Panc1 (cell line): ENCODE measurements at places on chromosomes 1 and 21.

DNA sequence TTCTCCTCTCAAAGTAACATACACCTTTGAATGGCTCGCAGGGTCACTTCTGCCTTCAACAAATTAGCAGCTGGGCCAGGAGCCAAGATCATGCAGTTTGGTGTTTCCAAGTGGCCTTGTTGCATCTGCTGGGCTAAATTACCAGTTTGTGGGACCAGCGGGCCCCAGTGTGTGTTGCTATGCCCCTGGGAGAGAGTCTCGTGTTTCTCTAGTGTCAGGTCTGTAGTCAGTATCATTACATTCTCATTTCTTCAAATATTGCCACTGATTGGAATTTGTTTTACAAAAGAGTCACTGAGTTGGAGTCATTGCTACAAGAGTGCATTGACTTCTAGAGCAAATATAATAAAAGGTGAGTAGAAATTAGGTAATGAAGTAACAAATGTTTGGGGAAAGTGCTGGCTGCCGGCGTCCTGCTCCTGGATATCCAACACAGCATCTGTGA, 35.5 kb downstream of the RHOU start:
- no peak for DNase-seq

DNA sequence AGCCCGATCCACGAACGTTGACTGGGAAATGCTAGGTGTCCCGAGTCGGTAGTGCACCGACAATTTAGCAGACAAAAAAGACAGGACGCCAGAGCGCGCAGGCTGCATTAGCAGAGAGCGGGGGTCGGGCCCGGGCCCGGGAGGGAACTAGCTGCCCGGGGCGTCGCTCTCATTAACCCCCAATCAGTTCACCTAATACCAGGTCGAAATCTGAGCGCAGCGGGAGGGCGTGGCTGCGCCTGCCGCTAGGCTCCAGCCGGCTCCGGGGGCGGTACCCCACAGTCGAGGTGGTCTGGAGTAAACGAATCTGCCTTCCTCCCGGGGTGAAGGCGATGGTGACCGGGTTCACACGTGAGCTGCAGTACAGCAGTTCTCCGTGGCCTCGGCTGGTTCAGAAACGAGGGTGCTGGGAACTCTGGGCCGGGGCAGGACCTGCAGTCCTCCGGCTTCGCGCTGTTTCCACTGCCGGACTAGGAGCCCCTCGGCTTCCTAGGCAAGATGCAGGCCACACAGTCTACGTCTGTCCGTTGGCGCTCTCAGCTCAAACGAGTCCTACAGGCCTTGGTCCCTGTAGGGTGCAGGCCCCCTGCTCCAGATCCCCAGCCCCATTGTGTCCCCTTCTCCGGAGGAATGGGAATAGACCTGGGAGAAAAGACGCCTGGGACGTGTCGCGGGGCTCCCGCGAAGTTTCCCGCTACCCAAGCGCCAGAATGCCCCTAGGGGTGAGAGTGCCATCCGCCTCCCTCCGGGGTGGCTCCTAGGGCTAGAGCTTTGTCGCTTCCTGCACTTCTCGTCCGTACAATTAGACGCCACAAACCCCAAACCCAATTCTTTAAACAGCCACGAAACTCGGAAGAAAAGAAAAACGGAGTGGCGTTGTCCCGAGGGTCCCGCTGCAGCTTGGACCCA, 2.0 kb downstream of the GFI1 start:
- no peak for DNase-seq

GRCh38 chr1:86339014-86339812, 56.9 kb downstream of the ODF2L start:
- DNase-seq: no peak

DNA sequence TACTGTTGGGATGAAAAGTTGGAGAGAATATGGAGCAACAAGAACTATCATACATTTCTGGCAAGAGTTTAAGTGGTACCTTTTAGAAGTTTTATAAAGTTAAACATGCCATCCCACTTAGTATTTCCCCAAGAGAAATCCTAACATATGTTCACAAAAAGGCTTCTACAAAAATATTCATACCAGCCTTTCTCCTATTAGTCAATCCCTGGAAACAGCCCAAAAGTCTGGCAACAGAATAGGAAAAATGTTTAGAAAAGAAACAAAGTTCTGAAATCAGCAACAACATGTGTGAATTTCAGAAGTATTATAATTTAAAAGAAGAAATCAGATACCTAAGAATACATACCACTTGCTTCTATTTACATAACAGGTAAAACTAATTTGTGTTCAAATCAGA, 271.0 kb downstream of the DSCAM start:
- no peak for DNase-seq
